ENCODE measurements at places on chromosomes 3 and 15.

DNA sequence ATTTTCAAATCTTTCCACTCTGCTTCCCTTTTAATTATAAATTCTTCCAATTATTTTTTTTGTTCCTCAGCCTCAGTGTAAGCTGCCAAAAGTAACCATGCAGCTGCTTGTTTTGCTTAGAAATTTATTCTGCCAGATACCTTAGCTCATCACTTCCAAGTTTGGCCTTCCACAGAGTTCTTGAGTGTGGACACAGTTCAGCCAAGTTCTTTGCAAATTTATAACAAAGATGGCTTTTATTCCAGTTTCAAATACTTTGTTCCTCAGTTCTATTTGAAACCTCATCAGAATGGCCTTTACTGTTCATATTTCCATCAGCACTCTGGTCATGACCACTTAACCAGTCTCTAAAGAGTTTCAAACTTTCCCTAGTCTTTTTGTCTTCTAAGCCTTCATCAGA lies 10.3 kb downstream of the RTP1 start:
- DNase-seq, result no peak

DNA sequence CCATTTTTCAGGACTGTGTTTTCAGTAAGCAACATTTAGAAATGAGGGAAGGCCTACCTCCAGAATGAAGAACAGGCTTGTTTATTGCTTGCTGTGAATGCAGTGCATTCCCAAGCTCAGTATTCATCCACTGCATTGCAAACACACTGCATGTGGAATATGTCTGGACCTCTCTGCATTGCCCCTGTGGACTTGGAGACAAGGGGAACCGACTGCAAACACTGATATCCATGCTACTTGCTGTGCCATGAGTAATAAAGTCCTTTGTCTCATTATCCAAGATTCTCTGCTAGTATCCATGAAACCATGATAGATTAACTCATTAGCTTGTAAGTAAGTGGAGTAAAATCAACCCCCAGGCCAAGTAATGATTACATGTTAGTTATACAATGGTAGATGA lies 301.2 kb upstream of the NR2E3 start:
- no peak for DNase-seq

DNA sequence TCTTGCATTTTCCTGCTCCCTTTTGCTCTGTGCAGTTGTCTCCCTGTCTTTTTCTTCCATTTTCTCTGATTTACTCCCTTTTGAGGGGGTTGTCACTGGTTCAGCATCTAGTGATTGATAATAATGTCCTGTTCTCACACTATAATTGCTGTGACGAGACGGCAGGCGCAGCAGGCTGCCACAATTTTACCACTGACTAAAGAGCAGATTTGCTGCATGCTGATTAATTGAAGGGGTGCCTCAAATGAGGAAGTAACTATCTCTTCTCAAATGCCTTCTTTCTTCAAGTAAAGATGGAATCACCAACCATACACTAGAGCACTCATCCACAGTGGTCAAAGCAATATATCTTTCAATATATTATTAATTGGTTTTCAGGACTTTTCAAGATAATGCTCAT lies 219.3 kb downstream of the CBLB start:
- DNase-seq, result no peak

DNA sequence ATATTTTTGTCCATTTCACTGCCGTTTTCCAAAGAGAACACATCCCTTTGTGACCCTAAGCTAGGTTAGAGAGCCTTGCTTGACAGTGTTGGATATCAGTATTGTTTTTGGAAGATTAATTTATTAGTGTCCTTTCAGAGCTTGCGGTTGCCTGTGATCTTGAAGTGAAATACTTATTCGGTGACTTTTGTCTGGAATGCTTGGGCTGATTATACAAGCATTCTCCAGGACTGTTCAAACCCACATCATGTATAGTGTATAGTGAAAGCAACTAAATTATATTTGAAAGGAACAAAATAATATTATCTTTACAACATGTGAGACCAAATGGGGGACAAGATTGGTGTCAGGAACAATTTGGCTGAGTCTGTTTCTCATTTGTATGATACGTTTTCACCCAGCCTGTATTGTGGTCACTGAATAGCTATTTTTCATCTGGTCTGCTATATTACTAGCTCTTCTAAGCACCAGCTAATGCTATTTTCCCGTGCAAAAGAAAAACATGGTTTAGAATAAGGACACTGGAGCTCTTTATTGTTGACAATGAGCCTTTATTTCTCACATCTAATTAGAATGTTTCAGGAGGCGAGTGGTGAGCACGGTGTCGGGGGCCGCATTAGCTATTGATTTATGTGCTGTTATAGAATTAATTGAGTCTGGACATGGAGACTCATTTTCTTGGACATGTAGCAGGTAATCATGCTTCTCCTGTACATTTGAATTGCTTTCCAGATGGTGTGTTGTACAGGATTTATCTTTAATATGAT lies 158.1 kb downstream of the APBA2 start:
- DNase-seq, result no peak

- DNase-seq, result no peak
These were observed 575 bp upstream of the PCYT1A start for GRCh38 chr3:196288141-196288460.

DNA sequence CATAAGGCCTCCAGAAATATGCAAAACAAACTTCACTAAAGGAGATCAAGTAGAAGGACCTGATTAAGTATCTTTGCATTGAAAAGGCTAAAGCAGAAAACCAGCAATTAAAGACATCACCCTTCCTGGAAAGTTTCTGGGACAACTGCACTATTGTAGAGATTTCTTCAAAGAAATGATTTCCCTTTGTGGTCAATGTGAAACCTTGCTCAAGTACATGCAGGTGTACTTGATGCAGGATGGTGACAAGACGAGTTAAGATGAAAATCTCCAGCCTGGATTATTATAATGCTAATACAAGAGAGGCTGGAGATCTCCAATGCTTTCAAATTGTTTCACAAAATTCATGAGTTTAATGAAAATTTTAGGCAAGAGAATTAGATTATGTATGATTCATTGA lies 208.4 kb downstream of the TIGIT start:
- DNase-seq, result no peak

DNA sequence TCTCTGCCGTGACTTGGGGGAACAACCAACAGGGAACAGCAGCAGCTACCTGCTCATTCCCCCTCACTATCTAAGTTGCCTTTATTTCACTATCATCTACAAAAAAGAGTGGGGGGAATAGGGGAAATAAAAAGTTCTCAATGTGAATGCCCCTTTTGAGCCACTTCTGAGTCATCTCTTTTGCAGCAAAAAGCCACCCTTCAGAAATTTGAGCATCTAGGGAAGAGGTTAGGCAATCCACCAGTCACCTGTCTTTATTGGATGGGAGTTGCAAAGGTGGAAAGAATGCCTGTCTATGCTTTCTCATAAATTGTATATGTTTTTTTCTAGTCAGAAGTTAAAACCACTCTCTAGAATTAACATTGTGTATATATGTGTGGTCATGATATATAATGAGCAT lies 41.1 kb downstream of the GPD1L start:
- no peak for DNase-seq

DNA sequence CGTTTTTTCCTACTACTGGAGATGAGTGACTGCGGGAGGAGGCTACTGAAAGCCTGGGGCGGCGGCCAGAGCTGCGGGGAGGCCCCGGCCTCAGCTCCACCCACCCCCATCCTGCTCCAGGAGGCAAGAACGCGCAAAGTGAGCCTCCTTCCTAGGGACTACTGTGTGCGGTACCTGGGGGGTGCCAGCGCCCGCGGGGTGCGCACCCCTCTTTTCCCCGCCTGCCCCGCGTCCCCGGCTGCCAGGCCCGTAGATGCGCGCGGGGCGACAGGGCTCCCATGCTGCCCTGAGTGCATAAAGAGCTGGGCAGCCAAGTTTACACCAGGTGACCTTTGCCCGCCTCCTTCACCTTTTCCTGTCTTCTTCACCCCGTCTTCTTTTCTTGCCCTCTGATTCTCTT lies 2.5 kb upstream of the USF3 start:
- DNase-seq, result peak; percentile 29

GRCh38 chr3:132879656-132880055 lies 157.4 kb upstream of the NPHP3 start:
- no peak for DNase-seq

- DNase-seq, result no peak
These were observed 39.6 kb downstream of the VGLL3 start for GRCh38 chr3:86951322-86951721.

DNA sequence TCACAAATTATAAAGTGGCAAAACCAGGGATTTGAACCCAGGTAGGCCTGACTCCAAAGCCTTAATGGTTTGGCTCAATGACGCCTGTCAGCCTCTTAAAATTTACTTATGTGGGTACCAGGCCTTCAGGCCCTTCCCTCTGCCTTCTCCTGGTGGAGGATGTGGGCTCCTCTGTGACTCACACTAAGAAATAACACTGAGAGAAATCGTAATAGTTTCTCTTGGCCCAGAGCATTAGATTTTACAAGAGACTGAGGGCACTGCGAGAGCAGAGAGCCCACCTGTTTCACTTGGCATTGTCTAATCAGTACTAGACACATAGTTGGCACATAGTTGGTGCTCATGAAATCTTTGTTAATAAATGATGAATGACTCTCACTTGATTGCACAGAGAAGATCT lies 505.2 kb downstream of the SHQ1 start:
- DNase-seq, result no peak

- DNase-seq, result no peak
These were observed 455.4 kb downstream of the RAP2B start for GRCh38 chr3:153617463-153617862.

DNA sequence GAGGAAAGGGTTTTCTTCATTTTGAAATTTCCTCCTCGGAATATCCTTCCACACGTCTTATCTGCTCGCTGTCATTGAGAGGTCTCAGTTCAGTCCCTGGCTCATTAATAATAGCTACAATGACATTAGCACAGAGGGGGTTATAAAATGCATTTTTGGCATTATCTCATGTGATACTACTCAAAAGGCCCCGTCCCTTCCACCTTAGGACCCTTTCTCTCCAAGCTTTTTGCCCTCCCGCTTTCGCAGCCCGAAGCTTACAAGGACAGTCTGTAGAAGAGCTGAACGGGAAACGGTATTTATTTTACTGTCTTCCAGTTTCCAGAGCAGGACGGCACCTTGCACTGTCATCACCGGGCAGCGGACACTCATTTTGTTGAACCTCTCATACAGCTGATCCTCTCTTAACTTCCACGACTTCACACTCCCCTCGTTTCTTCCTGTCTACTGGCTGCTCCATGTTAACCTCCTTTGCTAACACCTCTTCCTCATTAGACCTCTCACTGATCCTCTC lies 5.6 kb upstream of the PLEKHO2 start:
- no peak for DNase-seq

DNA sequence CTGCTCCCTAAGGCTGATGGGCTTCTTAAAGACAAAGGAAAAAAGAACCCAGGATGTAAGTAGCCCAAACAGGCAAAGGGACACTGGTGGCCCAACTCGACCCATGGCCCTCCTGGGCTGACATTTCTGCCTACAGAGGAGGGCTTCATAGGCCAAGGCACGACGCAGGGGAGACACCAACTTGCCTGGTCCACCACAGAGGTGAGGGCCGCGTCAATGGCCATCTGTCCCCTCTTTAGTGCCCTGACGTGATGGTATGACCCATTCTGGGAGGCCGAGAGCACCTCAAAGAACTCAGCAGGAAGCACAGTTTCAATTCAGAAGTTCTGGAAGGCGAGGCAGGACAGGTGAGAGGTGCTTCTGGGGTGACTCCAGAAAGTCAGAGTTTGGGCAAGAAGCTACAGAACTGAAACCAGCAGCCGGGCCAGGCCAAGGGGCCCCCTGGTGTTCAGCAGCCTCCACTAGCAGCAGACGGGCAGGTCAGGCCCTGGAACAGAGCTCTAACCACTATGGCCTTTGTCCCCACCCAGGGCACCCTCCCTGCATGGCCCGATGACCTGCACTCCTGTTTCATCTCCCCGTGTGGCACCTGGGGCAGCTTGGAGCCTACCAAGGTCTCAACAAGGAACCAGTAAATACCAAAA lies 45.1 kb downstream of the HMCES start:
- peak; percentile 76 for DNase-seq

GRCh38 chr3:101138817-101139216 lies 145.6 kb upstream of the ABI3BP start:
- DNase-seq, result no peak

- DNase-seq, result no peak
These were observed 73.0 kb downstream of the ATP10A start for GRCh38 chr15:25790000-25790660.

DNA sequence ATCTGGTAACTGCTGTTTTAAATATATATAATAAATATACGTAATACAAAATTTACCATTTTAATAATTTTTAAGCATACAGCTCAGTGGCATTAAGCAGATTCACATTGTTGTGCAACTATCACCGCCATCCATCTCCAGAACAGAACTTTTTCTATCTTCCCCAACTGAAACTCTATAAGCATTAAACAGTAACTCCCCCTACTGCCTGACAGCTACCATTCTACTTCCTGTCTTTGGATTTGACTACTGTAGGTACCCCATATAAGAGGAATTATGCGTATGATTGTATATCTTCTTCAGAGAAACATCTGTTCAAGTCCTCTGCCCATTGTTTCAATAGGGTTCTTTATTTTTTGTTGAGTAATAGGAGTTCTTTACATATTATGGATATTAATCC lies 36.8 kb downstream of the EID1 start:
- no peak for DNase-seq

All from RPMI8226 (cell line).